ENCODE measurements at places on chromosomes 4 and X.

GRCh38 chrX:48558271-48558670 is 16.0 kb upstream of the RBM3 start:
- DNase-seq = peak; percentile 67

- no peak for DNase-seq
Measured at GRCh38 chr4:121554382-121554781, 142.4 kb downstream of the ANXA5 start.

- DNase-seq = peak; percentile 49
Measured at GRCh38 chr4:163866728-163867315, 372.3 kb downstream of the TMA16 start.

DNA sequence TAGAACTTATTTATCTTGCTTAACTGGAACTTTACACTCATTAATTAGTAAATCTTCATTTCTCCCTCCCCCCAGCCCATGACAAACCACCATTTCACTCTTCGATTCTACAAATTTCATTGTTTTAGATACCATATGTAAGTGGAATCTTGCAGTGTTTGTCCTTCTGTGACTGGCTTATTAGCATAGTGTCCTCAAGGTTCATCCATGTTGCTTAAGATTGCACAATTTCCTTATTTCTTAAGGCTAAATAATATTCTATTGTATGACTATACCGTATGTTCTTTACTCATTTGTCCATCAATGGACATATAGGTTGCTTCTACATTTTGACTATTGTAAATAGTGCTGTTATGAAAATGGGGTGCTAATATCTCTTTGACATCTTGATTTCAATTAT is 24.5 kb upstream of the RNF212 start:
- DNase-seq = no peak

DNA sequence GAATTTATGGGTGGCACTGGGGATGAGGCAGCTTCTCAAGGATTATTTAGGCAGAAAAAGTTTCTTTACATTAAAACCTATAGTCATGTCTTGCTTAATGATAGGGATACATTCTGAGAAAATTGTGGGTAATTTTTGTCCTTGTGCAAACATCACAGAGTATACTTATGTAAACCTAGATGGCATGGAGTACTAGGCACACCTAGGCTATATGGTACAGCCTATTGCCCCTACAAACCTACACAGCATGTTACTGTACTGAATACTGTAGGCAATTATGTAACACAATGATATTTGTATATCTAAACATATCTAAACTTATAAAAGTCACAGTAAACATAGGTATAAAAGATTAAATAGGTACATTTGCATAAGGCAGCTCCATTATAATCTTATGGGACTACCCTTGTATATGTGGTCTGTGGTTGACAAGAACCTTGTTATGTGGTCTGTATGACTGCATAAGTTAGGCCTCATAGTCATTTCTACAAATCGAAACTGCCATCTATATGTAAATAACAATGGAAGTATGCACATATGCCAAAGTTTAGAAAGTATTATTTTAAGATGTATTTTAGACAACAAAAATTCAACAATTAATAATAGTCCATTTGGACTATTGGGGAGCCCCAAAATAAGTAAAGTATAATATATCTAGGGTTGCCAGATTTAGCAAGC is 87.3 kb downstream of the CFAP299 start:
- DNase-seq = no peak

- no peak for DNase-seq
Measured at GRCh38 chr4:4226606-4227438, at the start of gene OTOP1. Gene OTOP1, minus strand, starts transcription at chr4:4226929. Its CDS starts 65 bp downstream, at chr4:4226864.

DNA sequence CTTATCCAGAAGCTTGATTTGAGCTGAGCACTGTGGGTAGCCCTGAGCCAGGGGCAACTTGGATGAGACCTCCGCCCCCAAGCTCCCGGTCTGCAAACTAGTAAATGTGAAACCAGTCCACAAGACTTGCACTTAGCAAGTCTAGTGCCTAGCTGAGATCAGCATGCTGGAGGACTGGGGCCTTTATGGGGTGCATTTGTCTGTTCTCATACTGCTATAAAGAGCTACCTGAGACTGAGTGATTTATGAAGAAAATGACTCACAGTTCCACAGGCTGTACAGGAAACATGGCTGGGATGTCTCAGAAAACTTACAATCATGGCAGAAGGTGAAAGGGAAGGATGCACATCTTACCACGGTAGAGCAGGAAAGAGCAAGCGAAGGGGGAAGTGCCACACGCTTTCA is 42.1 kb upstream of the HOPX start:
- DNase-seq = no peak

DNA sequence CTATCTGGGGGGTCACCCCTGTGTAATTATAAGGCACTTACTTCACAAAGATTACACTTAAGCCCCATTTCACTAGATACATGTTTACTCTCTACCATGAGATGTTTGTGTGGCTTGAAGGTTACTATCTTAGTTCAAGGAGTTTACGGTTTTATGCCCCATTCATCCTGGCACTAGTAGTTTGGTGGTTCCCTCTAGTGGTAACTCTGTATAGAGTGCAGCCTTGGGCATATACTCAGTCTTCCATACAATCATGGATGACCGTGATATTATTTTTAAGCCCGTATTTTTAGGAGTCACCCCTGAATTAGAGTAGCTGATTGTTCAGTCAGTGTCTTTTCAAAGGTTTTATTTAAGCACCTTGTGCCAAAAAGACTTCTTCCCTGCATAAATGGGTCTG is 109.9 kb upstream of the FAM47C start:
- DNase-seq = no peak

DNA sequence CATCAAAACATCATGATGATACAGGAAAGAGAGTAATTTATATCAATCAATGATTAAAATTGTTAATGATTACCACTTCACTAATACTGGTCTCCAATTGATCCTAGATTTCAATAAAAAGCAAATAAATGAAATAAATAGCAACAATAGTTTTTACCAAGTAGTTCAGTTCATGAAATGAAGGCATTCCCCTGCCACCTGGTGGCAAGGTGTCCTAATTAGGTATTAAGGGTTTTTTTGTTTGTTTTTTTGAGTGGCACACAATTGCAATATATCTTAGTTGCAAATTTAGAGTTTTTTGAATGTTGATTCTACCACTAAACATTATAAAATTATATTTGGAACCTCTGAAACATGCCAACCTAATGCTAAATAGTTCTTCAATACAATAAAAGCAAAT is 157.4 kb upstream of the PDE5A start:
- peak; percentile 53 for DNase-seq

GRCh38 chr4:48767055-48767929 is 12.8 kb downstream of the FRYL start:
- no peak for DNase-seq

DNA sequence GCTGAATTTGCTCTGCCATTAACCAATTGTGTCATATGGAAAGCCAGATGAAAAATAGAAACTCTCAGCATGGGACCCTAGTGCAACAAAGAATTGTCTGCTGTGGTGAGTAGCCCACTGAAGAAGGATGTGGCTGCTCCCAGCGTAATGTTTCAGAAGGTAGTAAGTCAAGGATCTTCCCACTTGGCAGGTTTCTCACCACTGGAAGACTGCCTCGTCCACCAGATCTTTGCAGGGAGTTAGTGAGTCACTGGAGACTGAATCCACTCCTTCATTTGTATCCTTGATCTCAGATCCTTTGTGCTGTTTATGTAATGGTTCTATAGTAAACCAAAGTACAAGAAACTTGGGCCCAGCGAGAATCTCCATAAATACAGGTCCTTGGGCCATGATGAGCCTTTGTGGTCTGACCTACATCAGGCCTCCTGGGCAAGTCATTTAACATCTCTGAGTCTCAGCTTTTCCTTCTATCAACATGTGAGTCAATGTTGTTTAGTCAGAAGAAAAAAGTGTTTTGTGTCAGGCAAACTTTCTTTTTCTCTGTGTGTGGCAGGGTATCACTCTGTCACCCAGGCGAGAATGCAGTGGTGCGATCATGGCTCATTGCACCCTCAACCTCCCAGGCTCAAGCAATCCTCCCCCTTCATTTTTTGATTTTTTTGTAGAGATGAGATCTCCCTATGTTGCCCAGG is 78.0 kb upstream of the CCDC160 start:
- peak; percentile 25 for DNase-seq

GRCh38 chrX:139932901-139933796 is at the start of gene ATP11C:
Gene ATP11C, minus strand, starts transcription at chrX:139933053. Its CDS starts 1,011 bp downstream, at chrX:139932042.
- peak; percentile 89 for DNase-seq

- DNase-seq = no peak
Measured at GRCh38 chr4:173264245-173264644, 69.9 kb downstream of the HMGB2 start.

GRCh38 chrX:37690119-37690518 is 4.5 kb downstream of the XK start:
- DNase-seq = no peak

- DNase-seq = no peak
Measured at GRCh38 chr4:109313168-109314133, 11.0 kb upstream of the COL25A1 start.

GRCh38 chr4:108738003-108738706 is 24.7 kb downstream of the ETNPPL start:
- peak; percentile 15 for DNase-seq

GRCh38 chr4:140466146-140466545 is 31.9 kb downstream of the MGAT4D start:
- no peak for DNase-seq

GRCh38 chr4:7810783-7811535 is 128.7 kb downstream of the AFAP1 start:
- DNase-seq = no peak

DNA sequence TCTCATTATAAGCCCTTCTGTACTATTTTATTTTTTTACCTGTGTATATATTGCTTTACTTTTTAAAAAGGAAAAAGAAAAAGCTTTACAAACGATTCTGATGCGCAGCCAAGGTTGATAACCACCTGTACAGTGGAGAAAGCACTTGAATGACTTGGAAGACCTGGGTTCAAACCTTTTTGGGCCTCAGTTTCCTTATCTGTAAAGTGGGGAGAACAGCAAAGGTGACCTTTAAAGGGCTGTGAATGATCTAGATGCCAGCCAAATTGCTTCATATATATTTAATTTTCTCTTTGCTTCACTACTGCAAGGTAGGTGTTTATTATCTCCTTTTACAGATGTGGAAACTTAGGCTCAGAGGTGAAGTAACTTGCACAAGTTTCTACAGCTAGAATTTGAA is 45.0 kb downstream of the SMC1A start:
- DNase-seq = no peak

- DNase-seq = no peak
Measured at GRCh38 chrX:118560489-118560888, 64.9 kb downstream of the DOCK11 start.

DNA sequence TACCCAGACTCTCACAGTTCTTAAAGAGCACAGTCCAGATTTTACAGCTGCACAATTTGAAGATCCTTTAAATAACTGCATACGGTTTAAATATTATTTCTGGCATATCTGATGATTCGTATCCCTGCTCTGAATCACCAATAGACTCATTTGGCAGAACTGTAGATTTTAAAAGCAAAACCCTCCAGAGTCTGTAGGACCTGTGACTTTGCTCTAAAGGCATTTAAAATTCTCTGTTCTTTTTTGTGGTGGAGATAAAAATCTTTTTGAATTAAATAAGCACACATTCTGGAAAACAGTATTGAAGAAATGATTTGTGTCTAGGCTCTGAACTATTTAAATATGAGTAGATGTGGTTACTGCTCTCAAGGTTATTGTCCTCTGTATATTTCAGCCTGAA is 246.2 kb upstream of the PITX2 start:
- peak; percentile 72 for DNase-seq

DNA sequence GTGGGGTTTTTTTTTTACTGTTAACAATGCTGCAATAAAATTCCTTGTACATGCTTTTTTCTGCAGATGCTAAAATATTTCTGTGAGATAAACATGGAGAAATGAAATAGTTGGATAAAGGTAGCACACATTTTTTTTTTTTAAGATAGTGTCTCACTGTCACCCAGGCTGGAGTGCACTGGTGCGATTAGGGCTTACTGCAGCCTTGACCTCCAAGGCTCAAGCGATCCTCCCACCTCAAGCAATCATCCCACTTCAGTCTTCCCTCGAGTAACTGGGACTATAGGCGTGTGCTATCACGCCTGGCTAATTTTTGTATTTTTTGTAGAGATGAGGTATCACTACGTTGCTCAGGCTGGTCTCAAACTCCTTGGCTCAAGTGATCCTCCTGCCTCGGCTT is 1.8 kb upstream of the HUWE1 start:
- no peak for DNase-seq

GRCh38 chr4:60359746-60360367 is 840.3 kb upstream of the ADGRL3 start:
- DNase-seq = no peak

All from astrocyte of the hippocampus (primary cell).